Aorta (tissue), 5 donors: ENCODE measurements at places on chromosomes 12 and 14. TPM values are rescaled to one million over a fixed set of nuclear protein-coding genes. Genes with fewer than 3 reads are reported as not detected.
A peak's percentile ranks its signal among the peaks of the same experiment; 100 is the strongest.

The OR4E2 gene
- total RNA-seq: not detected

The ENDOU gene
- total RNA-seq: 0.29 TPM

The TAS2R9 gene
- total RNA-seq: not detected

GRCh38 chr14:44873536-44873935 lies 88.2 kb downstream of the KLHL28 start:
- no peak overlapping the region for H3K27ac ChIP-seq
- no peak for DNase-seq
- no peaks in the 10 kb centered on the region for H3K36me3 ChIP-seq
- H3K4me3 ChIP-seq: no peak overlapping the region

DNA sequence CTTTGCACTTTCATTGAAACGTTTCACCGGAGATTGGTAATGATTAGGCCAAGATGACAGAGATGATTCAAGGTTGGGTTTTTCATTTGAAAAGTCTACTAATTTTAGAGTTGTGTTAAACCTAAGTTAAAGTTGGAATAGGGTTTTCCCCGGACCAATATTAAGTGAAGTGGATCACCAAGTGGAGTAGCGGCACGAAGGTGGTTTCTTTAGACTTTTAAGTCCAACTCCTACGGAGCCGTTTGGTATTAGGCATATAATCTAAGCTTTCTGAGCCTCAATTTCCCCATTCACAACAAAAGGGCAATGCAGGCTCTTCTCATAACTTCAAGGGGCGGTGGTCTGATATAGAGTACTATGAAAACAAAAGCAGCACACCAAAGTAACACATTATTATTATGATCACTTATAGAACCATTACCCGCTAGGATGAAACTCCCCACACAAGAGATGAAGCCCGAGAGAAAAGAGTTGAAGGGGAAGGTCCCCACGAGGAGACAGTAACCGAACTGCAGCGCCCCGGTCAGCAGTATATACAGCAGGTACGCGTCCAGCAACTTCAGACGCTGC lies 413 bp downstream of the DAD1 start:
- peak overlapping the region; percentile 77 for H3K4me3 ChIP-seq
- H3K27me3 ChIP-seq: no peaks in the 10 kb centered on the region
- no peaks in the 10 kb centered on the region for H3K36me3 ChIP-seq
- peak overlapping the region; percentile 76 for H3K27ac ChIP-seq
- DNase-seq: no peak
- H3K4me1 ChIP-seq: peaks cover 8% of the 10 kb centered on the region

GRCh38 chr12:47126246-47126645 lies 46.5 kb upstream of the AMIGO2 start:
- H3K4me3 ChIP-seq: no peak overlapping the region
- no peak for DNase-seq
- no peak overlapping the region for H3K27ac ChIP-seq
- no peaks in the 10 kb centered on the region for H3K27me3 ChIP-seq
- no peaks in the 10 kb centered on the region for H3K4me1 ChIP-seq

- no peaks in the 10 kb centered on the region for H3K27me3 ChIP-seq
- peak; percentile 70 for DNase-seq
- H3K4me1 ChIP-seq: no peaks in the 10 kb centered on the region
Observed at GRCh38 chr12:6461401-6462233, 8.9 kb downstream of the VAMP1 start.

DNA sequence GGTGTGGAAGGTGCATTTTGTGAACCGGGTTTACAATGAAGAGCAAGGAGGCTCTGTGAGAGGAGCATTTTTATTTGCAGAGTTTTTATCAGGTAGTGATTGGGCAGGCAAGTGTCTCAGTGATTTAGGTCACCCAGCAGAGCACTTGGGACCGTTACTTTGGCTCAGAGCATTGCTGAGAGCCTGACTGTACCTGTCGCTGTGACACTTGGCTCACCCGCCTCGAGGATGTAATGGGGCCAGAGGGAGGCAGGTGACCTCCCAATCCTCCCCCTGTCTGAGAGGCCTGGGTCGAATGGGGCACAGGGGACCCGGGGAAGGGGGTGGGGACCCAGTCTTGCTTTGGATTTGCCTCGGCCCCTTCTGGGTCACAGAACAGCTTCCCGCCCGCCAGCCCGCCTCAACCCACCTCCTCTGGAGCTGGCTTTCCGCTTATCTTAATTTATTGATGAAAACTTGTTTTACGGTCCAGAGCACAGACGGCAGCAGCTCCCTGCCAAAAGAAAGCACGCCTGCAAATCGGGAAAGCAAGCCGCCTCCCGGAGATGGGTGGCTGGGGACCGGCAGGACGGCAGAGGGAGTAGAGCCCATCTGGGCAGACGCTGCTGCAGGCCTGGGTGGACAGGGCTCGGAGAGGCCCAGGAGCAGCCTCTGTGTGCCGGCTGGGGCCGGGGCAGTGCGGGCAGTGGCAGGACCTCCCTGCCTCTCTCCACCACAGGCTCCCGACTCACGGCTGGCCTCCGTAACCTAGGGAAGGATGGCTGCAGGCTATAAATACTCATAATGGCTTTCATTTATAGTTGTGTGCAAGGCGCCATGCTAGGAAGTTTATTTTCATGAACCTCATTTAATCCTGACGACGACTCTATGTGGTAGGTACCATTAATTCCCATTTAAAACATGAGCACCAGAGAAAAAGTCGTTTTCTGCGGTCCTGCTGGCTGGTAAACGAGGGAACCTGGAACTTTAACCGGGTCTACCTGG lies 187.1 kb downstream of the TSPAN9 start:
- no peaks in the 10 kb centered on the region for H3K4me1 ChIP-seq
- no peaks in the 10 kb centered on the region for H3K36me3 ChIP-seq
- H3K27me3 ChIP-seq: no peaks in the 10 kb centered on the region
- H3K27ac ChIP-seq: no peak overlapping the region

DNA sequence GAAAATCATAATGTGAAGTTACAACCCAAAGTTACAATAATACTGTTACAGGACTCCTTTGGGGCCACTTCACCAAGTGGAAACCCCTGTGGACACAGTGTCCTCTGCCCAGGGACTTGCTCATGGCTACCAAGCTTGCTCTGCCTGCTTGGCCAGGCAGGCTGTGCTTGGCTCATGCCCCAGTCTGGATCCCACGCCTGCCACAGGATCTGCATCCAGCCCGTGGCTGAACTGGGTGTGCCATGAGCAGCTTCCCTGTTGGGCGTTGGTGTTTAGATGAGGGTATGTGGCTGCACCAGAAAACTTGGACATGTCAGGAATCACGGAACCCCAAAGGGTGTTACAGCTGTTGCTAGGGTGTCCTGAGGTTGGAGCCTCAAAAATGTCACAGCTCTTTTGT lies 820.9 kb downstream of the SLC6A15 start:
- no peaks in the 10 kb centered on the region for H3K4me1 ChIP-seq
- no peak overlapping the region for H3K27ac ChIP-seq
- no peak for DNase-seq
- no peaks in the 10 kb centered on the region for H3K36me3 ChIP-seq

- no peaks in the 10 kb centered on the region for H3K4me1 ChIP-seq
- H3K27me3 ChIP-seq: no peaks in the 10 kb centered on the region
- no peak for DNase-seq
- H3K4me3 ChIP-seq: no peak overlapping the region
- H3K36me3 ChIP-seq: no peaks in the 10 kb centered on the region
- no peak overlapping the region for H3K27ac ChIP-seq
Observed at GRCh38 chr14:61861320-61861865, 99.2 kb downstream of the SNAPC1 start.

- no peak overlapping the region for H3K27ac ChIP-seq
- H3K4me1 ChIP-seq: no peaks in the 10 kb centered on the region
- DNase-seq: no peak
Observed at GRCh38 chr12:113634474-113634873, 162.8 kb upstream of the LHX5 start.

DNA sequence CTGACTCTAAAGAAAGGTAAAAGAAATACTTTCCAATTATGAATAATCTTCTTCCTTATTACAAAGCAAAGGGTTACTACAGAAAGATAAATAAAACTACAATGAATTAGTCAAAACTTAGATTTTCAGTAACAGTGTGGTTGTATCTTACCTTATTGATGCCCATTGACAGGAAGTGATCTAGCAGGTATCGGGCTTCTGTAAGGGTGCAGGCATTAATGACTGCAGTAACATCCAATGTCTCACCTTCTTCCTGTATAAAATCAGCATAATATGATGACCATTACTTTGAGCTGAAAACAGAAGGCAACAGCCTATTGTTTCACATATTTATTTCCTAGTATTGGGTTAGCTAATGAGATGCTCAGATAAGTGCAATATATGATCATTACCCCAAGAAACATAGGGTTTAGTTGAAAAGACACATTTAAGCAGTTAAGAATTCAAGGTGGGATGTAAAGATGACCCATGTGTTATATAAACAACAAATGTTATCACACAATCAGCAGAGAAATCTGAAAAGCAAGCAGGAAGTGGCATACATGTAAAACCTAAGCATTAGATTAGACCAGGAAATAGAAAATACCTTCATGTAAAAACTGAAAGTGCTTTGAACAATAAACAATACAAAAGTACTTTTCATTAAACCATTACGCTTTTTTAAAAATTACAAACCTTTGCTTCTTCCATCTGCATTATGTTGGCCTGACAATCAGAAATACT lies 111.2 kb downstream of the KIF21A start:
- H3K4me3 ChIP-seq: no peak overlapping the region
- H3K36me3 ChIP-seq: peaks cover 4% of the 10 kb centered on the region
- no peak overlapping the region for H3K27ac ChIP-seq
